ENCODE measurements at places on chromosomes 6 and 20. TPM values are rescaled to one million over a fixed set of nuclear protein-coding genes. Genes with fewer than 3 reads are reported as not detected.

Gene POPDC3
- 57.6 TPM for total RNA-seq

- peak; percentile 63 for DNase-seq
- no peaks in the 10 kb centered on the region for H3K4me1 ChIP-seq
- H3K36me3 ChIP-seq: no peaks in the 10 kb centered on the region
These were observed 18.0 kb downstream of the PRPH2 start for GRCh38 chr6:42704251-42704936.

Gene WFDC6
- not detected for total RNA-seq

- H3K4me3 ChIP-seq: no peak overlapping the region
- no peaks in the 10 kb centered on the region for H3K4me1 ChIP-seq
- no peaks in the 10 kb centered on the region for H3K27me3 ChIP-seq
- no peak overlapping the region for H3K27ac ChIP-seq
- no peak for DNase-seq
These were observed 227.5 kb downstream of the UST start for GRCh38 chr6:148974351-148974750.

Gene ASIP
- total RNA-seq: 2.7 TPM

Gene SRMS
- not detected for total RNA-seq

Gene SLC39A7
- 67.0 TPM for total RNA-seq

GRCh38 chr6:147621263-147621662 is 112.8 kb downstream of the SAMD5 start:
- no peaks in the 10 kb centered on the region for H3K36me3 ChIP-seq
- DNase-seq: no peak
- no peak overlapping the region for H3K27ac ChIP-seq
- H3K4me3 ChIP-seq: no peak overlapping the region
- no peaks in the 10 kb centered on the region for H3K4me1 ChIP-seq

Gene DZANK1
- 0.83 TPM for total RNA-seq

DNA sequence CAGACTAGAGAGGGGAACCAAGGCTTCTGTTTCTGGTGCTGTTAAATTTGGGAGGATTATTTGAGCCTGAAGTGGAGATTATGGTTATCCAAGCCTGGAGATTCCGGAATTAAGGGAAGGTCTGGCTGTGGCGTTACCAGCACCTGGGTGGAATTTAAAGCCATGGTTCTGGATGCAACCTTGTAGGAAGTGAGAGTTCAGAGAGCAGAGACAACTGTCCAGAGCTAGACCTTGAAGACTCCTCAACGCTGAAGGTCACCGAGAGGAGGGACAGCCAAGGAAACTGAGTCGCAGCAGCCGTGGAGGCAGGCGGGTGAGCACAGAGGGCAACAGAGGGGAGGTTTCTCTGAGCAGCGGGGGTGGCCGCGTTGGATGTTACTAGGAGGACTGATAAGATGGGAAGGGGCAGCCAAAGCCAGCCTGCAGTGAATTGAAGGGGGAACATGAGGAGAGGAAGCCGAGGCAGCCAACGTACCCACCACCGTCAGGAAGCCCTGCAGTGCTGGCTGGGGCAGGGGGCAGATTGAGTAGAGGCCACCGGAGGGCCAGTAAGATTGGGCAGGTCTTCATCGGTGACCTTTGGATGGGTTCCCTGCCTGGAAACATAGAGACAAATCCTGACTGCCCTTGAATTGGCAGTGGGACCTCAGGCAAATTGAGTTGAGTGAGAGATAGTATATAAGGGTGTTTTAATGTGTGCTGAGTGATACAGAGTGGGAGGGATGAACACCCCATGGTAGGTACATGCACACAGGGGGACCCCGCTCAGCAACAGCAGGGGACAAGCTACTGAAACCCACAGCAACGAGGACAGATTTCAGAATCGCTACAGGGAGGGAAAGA is 90.3 kb downstream of the SNX5 start:
- H3K4me1 ChIP-seq: no peaks in the 10 kb centered on the region
- H3K4me3 ChIP-seq: no peak overlapping the region
- H3K27me3 ChIP-seq: no peaks in the 10 kb centered on the region
- DNase-seq: no peak
- no peak overlapping the region for H3K27ac ChIP-seq

Gene COX4I2
- 6.8 TPM for total RNA-seq

Gene MROH8
- 5.8 TPM for total RNA-seq

DNA sequence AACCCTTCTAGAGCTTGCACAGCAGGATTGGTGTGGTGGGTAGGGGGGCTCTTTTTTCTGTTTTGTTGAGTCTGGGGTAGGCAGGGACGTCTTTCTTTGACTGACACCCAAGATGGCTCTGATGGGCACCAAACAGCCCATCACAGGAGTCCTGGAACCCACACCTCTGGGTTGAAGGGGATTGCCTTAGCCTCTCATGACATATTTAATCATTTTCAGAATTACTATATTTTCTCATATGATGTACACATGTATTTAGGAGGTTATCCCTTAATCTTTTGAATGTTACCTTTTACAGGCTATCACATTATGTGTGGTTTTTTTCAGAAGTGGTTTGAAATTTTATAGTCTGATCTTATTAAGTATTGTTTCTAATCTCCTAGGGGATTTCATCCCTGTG is 64.6 kb downstream of the RPP40 start:
- H3K4me3 ChIP-seq: no peak overlapping the region
- no peaks in the 10 kb centered on the region for H3K36me3 ChIP-seq
- no peak overlapping the region for H3K27ac ChIP-seq
- H3K4me1 ChIP-seq: no peaks in the 10 kb centered on the region
- H3K27me3 ChIP-seq: no peaks in the 10 kb centered on the region
- DNase-seq: no peak

DNA sequence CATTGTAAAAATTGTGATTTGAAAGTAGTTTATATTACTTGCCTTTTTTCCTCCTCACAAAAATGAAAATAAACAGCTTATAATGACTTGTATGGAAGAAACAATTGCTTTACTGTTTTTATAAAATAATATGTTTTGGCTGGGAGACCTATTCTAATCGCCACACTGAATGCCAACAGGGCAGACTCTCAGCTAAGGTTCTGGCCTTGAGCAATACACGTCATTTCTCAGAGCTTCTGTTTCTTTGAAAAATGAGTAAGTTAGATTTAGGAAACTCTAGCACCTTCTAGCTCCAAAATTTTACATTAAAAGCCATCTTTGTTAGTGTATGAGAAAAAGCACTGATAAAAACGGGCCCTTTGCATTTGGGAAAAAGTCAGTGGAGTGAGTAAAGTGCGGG is 166.6 kb downstream of the ARID1B start:
- no peaks in the 10 kb centered on the region for H3K27me3 ChIP-seq
- H3K4me1 ChIP-seq: no peaks in the 10 kb centered on the region
- H3K4me3 ChIP-seq: no peak overlapping the region
- no peaks in the 10 kb centered on the region for H3K36me3 ChIP-seq
- H3K27ac ChIP-seq: no peak overlapping the region

Gene PSORS1C2
- not detected for total RNA-seq

DNA sequence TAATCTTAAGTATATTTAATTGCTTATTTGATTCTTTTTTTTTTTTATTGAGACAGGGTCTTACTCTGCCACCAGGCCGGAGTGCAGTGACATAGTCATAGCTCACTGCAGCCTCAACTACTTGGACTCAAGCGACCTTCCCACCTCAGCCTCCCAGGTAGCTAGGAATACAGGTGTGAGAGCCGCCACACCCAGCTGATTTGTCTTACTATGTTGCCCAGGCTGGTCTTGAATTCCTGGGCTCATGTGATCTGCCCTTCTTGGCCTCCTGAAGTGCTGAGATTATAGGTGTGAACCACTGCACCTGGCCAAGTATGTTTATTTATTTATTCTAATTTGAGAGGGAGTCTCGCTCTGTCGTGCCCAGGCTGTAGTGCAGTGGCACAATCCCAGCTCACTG is 38.2 kb downstream of the PTPN1 start:
- no peak for DNase-seq
- no peaks in the 10 kb centered on the region for H3K27me3 ChIP-seq
- H3K4me3 ChIP-seq: no peak overlapping the region

DNA sequence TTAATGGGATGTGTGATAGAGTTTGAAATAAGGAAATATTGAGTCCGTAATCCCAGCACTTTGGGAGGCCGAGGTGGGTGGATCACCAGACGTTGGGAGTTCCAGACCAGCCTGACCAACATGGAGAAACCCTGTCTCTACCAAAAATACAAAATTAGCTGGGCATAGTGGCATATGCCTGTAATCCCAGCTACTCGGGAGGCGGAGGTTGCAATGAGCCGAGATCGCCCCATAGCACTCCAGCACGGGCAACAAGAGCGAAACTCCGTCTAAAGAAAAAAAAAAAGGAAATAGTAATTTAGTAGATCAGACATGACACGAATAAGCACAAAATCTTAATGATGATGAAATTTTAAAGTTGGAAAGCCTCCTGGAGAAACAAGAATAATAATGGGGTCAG is 14.8 kb downstream of the GJA1 start:
- peaks cover 50% of the 10 kb centered on the region for H3K36me3 ChIP-seq
- DNase-seq: no peak
- H3K4me3 ChIP-seq: no peak overlapping the region
- no peaks in the 10 kb centered on the region for H3K4me1 ChIP-seq

All from right atrium auricular region (tissue), 2 donors.